ENCODE measurements at places on chromosomes 5 and 9.

DNA sequence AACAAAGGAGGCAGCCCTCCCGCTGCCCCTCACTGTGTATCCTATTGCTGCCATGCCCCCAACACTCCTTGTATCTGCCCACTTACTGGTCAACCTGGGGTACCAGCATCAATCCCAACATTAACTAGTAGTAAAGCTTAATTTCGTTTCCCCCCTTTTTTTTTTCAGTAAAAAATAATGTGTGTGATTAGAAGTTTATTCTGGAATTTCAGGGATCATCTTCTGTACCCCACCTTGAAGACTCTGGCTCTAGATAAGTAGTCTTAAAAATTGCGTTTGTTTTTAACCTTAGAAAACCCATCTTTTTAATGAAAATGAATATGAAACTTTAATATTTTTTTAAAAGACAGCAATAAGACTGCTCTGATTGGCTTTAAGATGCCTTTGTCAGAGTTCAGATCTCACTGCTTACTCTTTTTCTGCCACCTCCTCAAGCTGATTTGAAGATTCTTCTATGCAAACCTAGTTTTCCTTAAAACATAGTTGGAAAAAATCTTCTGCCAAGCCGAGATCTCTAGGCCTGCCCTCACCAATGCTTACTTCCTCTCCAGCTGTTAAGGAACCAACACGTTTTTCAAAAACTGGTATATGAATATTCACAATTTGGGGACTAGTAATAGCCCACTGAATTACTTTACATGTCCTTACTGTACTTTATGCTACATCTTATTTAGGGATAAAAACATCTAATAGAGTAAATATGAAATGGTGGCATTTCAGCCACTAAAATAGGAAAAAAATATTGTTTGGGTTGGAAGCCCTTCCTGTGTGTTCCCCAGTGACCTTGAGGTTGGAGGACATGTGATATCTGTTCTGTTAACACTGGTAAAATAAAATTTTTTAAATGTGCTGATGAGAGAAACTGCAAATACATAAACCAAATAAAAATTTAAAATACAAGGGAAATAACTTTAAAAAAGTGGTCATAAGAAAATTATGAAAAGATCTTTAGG is 4.0 kb upstream of the RHOBTB3 start:
- no peak for DNase-seq

- DNase-seq = no peak
These were observed 162.9 kb upstream of the WWC1 start for GRCh38 chr5:168128557-168128956.

- no peak for DNase-seq
These were observed 184.0 kb upstream of the ACTBL2 start for GRCh38 chr5:57666582-57666981.

GRCh38 chr5:71782771-71783770 is 64.0 kb downstream of the CARTPT start:
- DNase-seq = peak; percentile 55

Measured in mesothelial cell of epicardium (in vitro differentiated cells).